ENCODE measurements at places on chromosomes 1 and 21.

GRCh38 chr21:29843804-29844203 lies 96.0 kb downstream of the GRIK1 start:
- no peak for DNase-seq

DNA sequence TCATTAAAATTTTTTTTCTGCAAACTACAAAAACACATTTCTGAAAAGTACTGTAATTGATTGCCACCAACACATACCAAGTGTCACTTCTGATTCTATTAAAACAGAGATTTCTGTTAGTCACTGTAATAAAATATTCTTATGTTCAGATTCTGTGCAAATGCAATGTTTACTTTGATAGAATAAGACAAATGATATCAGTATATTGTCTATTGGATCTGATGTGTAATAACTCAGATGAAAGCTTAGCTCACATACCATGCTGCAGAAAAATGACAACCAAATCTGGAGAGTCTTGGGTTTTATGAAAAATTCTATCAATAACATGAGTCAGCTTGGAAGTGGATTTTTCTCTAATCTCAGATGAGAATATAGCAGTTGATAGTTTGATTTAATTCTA lies 963.8 kb upstream of the B3GALT2 start:
- no peak for DNase-seq

DNA sequence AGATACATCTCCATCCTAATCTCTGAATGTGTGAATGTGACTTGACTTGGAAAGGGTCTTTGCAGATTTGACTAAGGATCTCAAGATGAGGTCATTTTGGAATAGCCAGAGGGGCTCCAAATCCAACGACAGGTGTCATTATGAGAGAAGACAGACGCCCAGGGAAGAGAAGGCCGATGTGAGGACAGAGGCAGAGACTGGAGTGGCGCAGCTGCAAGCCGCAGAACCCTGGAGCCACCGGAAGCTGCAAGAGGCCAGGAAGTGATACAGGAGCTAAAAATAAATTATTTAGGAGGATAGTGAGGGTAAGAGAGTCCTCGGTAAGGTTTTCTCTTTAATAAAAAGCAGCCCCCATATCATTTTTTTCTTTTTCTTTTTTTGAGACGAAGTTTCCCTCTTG lies 9.7 kb upstream of the AADACL4 start:
- no peak for DNase-seq

GRCh38 chr1:92691925-92692324 lies 93.0 kb downstream of the EVI5 start:
- no peak for DNase-seq

- DNase-seq = no peak
Observed at GRCh38 chr1:48931506-48932192, 155.0 kb upstream of the BEND5 start.

DNA sequence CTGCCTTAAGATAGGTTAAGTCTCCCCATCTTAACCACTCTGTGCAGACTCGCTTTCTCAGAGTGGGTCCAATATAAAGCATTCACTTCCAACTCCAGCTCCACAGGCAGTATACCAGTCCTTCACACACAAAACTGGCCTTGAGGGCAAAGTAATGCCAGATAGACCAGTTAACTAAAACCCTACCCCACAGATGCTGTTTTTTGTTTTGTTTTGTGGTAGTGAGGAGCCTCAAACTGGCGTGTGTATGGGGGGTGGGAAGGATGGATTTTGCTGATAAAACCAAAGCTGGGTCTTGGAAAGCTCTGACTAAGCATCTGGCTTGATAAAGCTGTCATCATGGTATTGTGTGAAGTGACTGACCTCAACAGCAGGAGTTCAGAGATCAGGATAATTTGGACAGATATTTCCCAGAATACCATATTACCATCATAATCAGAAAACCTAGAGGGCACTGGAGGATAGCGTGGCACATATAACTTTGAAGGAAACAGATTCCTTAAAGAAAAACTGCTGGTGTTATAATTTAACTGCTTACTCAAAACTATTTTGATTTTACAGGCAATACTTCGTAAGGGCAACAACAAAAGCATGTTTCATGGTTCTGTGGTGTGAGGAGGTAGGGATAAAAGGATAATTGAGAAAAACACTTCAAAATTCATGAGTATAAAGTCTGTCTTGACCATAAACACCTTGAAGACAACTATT lies 29.6 kb upstream of the CPLANE2 start:
- no peak for DNase-seq

GRCh38 chr1:26782521-26783212 lies 5.1 kb upstream of the PIGV start:
- no peak for DNase-seq

DNA sequence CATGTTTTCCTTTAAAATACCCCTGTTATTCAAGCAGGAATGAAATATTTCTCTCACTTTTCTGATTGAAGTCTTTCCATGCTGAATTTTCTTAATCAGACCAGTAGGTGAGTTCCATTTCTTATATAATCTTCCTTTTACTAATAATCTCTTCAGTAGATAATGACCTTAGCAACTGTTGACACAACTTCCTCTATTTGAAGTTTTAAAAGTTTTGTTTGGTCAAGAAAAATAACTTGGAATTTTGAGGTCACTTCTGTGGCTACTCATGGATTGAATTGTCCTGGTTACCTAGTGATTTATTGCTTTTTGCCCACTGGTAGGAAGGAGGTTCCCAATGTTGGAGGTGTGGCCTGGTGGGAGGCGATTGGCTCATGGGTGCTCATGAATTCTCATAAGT lies 70.6 kb upstream of the PAXBP1 start:
- DNase-seq = no peak

DNA sequence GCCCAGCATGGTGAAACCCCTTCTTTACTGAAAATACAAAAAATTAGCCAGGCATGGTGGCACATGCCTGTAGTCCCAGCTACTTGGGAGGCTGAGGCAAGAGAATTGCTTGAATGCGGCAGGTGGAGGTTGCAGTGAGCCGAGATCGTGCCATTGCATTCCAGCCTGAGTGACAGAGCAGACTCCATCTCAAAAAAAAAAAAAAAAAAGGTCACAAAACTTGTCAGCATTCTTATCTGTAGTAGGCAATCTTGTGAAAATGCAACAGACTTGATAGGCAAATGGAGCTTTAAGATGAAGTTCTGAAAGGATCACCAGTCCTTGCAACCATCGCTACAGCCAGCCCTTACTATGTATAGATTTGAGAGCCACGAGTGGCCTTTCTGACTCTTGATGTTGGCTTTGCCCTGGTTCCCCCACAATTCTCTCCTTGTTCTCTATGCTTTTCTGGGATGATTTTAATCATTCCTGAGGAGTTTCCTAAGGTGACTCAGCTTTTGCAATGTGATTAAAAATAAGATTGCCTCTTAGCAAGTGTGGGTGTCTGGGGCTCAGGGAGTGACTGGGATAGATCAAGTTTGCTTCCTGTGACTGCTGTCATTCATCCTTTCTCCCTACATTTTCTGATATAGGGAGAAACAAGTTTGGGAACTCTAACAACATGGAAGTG lies 7.1 kb upstream of the MAP1LC3C start:
- DNase-seq = no peak

GRCh38 chr1:245375789-245376460 lies 221.1 kb downstream of the KIF26B start:
- DNase-seq = no peak

DNA sequence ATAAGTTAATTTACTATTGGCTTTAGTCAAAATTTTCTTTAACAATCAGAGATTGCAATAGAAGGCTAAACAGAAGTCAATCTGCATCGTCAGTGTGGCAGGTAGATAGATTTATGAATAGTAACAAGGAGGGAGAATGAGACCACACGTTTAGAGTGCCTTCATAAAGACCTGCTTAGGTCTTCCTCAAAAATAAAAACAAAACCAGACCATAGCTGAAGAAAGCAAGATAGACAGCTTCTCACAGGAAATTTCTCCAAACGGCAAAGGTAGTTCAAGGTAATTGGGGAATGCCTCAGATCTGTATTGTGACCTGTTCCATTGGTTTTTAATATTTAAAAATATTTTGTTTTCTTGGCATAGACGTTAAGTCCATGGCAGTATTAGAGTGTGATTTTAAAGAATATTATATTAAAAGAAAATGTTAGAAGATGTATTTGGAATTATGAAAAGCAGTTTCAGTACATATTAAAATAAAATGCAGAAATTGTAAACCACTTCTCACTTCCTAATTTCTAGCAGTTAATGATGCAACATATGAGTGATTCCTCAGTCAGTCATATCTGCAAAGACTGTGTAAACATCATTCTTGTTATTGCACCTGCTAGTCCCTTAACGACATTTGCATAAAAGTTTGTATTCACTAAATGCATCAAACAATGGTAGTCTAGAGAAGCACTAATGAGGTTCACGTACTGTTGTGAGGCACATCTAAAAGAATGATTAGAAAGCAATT lies 278.0 kb downstream of the HLX start:
- no peak for DNase-seq

DNA sequence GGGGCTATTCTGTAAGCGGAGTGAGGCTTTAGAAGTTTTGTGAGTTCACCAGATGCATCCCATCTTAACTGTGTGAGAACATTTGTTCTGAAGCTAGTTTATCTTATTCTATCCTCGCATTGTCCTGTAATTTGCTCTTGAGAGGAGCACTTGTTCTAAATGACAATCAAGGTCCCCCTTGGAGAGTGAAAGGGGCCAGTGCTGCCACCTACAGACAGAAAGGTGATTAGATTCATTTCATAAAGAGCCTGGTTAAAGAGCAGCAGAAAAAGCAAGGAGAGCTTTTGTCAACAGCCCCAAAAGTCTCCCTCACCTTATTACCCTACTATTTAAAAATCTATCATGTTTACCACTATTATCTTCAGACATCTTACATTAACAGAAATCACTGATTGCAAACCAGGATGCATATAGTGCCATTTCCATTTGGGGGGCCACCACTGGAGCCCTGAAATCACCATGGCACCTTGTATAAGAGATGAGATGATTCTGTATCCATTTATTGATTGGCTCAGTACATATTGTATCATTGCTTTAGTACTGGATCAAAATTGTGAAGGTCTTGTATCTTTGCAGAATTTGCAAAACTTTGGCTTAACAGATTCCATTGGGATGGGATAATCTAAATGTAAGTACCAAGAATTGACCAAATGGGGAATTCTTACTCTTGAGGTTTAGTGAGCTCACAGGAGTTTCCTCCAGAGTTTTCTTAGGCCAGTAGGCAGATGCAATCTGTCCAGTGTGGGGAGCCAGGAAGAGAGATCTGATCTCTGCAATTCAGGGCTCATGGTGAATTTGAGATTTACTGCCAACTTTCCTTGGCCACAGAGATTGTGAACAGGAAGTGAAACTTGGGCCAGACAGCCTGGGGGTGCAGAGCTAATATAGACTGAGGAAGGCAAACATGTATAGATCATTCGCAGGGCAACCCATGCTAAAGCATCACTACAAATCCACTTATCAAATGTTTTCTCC lies 64.3 kb upstream of the TRABD2B start:
- no peak for DNase-seq

- no peak for DNase-seq
Observed at GRCh38 chr1:211581526-211581925, 2.6 kb upstream of the SLC30A1 start.

- DNase-seq = no peak
Observed at GRCh38 chr1:154478639-154479038, 23.4 kb upstream of the TDRD10 start.

DNA sequence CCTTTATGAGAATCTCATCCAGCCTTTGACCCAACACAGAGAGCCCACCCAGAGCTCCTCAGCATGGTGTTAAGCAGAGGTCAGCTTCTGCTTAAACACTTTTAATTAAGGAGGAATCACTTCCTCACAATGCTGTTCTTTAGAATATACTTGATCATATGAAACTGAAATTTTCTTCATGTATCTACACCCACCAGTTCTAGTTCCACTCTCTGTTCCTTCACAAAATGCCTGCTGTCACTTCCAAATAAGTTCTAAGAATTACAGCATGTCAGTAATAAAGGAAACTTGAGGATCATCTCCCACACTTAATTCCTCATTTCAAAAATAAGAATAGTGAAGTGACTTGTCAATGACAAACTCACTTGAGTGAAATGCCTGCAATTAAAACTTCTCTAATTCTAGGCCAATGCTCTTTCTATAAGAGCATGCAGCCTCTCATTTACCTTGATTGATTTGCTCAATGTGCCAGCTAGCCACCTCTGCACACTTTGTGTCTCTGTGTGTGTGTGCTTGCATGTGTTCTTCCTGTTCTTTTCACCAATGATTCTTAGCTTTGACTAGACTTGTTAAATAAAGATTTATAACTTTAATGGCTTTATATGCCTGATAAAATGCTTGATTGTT lies 356.3 kb downstream of the PLPP3 start:
- DNase-seq = no peak

DNA sequence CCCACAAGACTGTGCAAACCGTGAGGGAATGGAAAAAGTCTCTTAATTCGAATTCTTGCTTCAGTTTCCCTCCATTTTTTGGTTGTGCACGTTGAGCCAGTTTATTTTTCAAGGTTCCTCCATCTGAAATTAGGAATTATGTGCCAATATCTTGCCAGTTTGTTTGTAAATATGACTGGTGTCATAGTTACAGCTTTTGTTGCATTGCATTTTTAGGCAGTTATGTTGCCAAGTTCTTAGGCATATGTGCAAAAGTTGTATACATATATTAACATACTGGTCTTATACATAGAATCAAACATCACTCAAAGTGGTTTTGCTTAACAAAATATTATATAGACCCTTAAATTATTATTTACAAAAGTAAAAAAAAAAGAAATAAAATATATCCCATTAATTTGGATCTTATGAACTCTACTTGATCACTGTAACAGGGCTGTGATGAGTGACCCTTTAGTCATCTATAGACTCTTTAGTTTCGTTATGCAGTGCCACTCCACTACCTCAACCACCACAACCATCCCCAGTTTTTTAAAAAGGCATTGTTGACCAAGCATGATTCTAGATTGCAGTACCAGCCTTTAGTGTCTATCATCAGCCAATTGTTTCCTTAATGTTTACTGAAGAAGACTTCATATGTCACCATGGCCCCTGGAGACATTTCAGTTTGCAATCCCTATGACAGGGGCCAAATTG lies 20.9 kb upstream of the DYNLT5 start:
- no peak for DNase-seq

GRCh38 chr1:203095061-203095690 lies 9.4 kb upstream of the MYOG start:
- DNase-seq = no peak

- DNase-seq = no peak
Observed at GRCh38 chr1:163055005-163055404, 14.2 kb upstream of the RGS4 start.

- DNase-seq = no peak
Observed at GRCh38 chr1:29240986-29241385, 4.7 kb downstream of the PTPRU start.
